Nucleus accumbens (tissue), 56 donors: ENCODE measurements at places on chromosomes 3 and 15.

DNA sequence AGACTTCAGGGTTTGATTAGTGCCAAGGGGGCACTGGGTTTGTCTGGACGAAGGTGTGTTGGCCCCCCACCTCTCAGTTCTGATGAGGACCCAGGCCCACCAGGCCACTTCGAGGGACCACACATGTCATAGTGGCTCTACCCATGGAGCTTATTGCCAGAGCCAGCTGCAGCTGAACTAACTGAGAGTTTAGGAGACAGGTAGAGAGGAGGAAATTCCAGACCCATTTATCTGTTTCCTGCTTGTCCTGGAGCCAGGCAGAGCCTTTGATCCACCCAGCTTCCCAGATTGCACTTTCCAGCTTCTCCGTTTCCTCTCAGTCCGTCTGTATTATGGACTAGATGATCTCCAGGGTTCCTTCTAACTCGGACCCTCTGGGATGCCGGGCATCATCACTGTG is 20.9 kb downstream of the SLC24A1 start:
- DNase-seq: no peak

DNA sequence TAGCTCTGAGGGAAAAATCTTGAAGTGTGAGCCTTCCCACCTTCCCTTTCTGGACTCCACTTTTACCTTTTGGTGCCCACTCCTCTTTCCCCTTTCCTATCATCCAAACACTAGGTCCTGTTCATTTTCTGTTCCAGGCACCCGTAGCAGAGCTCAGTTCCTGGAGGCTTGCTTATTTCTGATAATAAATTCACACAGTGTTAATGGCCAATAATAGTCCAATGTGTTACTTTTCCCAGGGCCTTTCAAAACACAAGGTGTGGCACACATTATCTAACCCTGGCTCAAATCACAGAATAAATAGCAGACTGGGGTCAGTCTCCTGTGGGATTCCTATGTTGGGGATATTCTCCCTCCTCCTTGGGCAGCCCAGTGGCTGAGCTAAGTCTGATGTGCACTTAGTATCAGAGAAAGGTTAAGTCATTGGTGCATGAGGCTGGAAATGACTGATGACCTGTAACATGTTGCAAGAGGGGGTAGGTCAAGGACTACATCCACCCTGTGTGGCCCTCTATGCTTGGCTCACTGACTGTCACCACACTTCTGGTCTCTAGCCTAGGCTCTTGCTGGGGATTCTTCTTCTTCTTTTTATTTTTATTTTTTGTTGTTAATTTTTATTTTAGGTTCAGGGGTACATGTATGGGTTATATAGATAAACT is 43.7 kb upstream of the ROPN1 start:
- DNase-seq: no peak

GRCh38 chr15:68425428-68426060 is 6.4 kb downstream of the ITGA11 start:
- no peak for DNase-seq

DNA sequence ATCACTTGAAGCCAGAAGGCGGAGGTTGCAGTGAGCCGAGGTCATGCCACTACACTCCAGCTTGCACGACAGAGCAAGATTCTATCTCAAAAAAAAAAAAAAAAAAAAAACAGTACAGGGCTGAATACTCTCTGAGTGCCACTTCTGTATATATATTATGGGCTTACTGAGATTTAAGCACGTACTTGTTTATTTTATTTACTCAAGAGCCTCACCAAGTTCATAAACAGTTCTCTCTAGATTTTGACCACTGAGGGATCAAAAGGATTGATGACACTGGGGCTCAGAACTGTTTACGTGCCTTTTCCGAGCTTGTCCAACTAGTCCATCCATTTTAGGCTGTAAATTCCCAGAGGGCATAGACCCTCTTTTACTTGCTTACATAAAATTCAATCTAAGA is 81.5 kb downstream of the FRMD4B start:
- no peak for DNase-seq

- no peak for DNase-seq
Observed at GRCh38 chr3:5019411-5020241, 40.4 kb downstream of the BHLHE40 start.
